ENCODE measurements at places on chromosomes 6 and 20.
A peak's percentile ranks its signal among the peaks of the same experiment; 100 is the strongest.

GRCh38 chr6:128763599-128764300 is 119.2 kb upstream of the LAMA2 start:
- no peak for DNase-seq

DNA sequence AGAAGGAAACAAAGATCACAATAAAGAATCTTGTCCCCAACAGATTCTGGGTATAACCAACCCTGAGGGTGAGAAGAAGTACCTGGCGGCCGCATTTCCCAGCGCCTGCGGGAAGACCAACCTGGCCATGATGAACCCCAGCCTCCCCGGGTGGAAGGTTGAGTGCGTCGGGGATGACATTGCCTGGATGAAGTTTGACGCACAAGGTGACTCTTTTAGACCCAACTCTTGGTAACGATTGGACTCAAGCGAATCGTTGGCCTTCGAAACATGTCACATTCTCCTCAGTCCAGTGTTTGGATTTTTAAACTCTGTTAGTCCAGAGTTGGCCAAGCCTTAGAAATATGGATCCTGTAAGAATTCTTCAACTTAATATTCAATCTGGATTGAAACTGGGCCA is 2.6 kb downstream of the PCK1 start:
- DNase-seq = no peak

DNA sequence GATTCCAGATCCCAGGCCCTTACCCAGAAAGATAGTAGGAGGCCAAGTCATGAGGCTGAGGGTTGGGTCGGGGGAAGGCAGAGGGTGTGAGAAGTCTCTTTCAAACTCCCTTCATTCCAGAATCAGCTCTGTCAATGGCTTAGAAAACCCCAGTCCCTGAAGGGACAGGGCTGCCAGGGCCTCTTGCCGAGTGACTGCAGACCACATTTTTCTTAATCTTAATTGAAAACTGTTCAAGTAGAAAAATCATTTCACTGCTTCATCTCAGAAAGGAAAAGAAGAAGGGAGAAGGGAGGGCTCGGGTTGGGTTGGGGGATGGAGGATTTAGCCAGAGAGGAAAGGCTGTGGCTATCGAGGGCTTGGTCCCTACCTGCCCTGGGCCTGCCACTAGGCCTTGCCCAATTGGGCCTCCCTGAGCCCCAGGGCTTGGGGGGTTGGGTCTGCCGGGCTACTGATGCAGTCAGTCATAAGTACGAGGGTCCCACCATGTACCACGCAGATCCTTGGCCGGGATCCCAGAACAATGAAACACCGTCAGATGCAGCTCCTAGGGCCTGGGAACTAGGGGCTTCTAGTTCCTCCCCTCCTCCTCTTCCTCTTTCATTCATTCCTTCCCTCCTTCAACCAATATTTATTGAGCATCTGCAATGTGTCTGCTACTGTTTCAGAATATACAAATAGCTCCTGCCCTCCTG is 44.0 kb upstream of the CTNNBL1 start:
- no peak for DNase-seq

DNA sequence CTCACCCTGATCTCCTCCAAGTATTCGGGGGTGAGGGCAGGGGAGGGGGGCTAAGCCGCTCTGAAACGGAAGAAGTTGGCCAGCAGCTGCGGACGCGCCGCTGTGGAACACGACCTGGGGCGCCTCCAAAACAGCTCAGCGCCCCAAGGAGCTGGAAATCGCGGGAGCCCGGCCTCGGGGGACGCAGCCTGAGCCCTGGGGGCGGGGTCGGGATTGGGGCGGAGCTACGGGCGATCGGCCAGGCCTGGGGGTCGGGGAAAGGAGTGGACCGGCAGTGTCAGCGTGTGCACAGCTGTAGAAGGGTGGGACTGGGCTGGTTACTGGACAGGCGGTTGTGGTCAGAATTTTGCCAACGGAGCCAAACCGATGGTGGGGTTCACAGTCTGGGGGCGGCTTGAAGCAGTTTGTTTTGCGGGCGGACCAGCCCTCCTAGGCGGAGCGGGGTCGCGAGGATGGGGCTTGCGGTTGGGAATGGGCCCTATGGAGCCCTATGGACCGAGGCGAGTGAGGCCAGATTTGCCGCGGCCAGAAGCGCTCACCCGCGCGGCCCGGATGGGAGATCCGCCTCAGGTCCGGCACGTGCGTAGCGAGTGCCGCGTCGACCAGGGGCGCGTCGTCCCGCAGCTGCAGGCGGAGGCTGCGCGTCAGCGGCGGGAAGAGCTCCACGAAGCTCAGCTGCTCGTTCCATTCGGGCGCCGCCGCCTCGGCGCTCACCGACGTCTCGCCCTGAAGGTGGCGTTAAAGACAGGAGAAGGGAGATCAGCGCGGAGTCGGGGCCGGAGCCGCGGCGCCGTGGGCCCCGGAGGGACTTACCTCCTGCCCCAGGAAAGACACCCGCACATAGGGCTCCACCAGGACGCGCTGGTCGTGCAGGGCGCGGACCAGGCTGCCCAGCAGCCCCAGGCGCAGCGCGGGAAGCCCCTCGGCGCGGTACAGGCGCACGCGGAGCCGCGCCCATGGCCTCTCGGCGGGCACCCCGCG is 14.3 kb upstream of the SPAG4 start:
- peak; percentile 82 for DNase-seq

DNA sequence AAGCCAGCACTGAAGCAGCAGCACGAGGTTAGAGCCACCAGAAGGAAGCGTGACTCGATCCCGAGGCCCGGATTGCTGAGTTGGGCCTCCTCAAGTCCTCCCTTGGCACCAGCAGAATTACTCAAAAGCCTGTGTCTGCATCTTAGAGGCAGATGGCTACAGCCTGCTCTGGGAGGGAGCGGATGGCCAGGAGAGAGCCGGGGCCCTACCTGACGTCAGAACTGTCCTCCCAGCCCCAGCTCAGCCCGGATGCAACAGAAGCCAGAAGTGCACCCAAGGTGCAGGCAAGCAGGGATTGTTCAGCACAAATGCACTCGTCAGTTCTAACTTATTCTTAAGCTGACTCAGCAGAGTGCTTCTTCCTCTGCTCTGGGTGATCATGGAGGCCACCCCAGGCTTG is 155.5 kb upstream of the RPS6KA2 start:
- DNase-seq = no peak

DNA sequence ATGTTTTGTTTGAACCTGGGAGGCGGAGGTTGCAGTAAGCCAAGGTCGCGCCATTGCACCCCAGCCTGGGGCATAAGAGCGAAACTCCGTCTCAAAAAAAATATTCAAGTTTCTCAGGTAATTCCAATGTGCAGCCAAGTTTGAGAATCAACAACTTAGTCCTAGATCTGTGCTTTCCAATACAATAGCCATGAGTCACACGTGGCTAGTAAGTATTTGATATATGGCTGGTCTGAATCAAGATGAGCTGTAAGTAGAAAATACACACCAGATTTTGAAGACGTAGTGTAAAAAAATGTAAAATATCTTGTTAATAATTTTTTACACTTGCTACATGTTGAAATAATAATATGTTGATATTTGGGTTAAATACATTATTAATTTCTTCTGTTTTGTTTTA is 35.0 kb upstream of the BTBD3 start:
- no peak for DNase-seq

GRCh38 chr20:59776626-59777330 is 156.7 kb downstream of the SYCP2 start:
- no peak for DNase-seq

GRCh38 chr6:155256122-155256795 is 7.6 kb upstream of the CLDN20 start:
- DNase-seq = no peak

DNA sequence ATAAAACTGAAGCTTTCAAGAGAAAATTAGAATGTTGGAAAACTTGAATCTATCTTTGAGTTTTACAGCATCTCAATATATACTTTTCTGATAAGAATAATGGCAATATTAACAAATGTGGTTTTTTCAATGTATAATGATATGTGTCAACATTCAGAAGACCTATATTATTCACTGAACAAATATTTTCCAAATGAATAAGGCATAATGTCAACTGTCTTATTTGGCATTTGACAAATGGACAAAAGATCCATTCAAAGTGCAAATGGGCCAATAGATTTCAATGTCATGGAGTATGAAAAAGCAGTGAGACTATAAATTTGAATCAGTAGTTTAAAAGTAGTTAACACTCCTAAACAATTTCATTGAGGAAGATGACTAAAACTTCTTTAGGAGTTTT is 20.9 kb downstream of the LMBRD1 start:
- DNase-seq = no peak

- no peak for DNase-seq
Observed at GRCh38 chr6:45419571-45420082, 41.9 kb upstream of the SUPT3H start.

- DNase-seq = no peak
Observed at GRCh38 chr6:13474787-13475186, 12.6 kb downstream of the GFOD1 start.

DNA sequence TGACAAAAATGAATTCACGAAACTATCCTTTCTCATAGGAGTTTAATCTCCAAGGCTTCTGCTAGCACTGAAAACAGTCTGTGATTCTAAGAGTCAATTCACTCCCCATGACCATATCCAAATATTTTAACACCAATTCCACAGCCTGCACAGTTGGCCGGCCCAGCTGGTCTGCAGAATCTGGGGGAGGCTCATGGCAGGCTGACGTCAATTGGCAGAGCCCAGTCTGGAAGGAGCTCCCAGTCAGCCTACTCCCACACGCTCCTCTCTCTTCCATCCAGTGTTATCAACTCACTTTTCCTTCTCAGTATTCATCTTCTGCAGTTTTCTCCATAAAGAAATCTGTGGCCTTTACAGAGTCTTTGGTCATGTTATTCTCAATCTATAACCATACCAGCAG is 111.0 kb downstream of the TBXT start:
- DNase-seq = peak; percentile 55

DNA sequence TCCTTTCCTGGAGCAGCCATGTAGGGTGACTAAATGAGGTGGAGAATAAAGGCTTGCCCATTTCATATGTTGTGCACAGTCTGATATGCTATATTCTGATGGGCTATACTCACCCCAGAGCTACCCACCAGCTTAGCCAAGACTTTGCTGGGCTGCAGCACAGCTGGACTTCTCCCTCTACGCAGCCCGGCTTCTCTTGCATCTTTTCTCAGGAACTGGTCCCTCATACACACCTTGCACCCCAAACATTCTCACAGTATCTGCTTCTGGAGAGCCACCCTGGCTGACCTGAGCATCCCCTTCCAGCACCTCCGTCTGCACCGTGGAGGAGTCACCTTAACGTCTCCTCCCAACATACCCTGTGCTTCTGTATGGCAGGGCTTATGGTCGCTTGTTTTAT is 150.8 kb upstream of the PMEPA1 start:
- no peak for DNase-seq

- DNase-seq = no peak
Observed at GRCh38 chr20:840858-841567, 7.5 kb downstream of the FAM110A start.

- peak; percentile 24 for DNase-seq
Observed at GRCh38 chr6:131029626-131030297, 33.3 kb downstream of the EPB41L2 start.

GRCh38 chr6:452301-453067 is 60.9 kb downstream of the IRF4 start:
- DNase-seq = peak; percentile 47

DNA sequence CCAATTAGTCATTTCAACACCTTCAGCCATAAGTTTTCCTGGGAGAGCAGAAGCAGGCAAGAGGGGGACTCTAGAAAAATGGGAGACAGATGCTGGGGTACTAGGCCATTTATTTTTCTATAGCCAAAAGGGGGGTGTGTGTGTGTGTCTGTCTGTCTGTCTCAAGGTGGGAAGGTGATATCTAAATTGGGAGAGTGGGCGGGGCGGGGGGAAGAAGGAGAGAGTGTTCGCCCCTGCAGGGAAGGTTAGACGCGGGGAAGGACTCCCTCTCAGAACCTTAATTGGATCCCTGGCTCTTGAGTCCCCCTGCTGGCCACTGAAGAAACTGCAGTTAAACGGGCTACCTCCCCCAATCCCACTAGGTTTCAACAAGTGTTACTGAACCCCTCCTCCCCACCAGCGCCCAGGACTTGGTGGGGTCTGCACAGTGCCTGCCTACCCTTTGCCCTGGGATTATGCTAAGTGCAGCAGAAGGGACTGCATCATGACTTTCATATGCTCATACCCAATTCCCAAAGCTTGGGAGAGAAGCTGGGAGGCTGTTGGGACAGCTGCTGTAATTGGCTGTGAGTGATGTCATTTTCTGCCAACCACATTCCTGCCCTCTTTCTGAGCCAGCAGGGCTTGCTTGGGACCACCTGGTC is 45.8 kb downstream of the FOXP4 start:
- peak; percentile 92 for DNase-seq

- DNase-seq = peak; percentile 27
Observed at GRCh38 chr6:45710304-45710821, 305.3 kb downstream of the CLIC5 start.

- DNase-seq = peak; percentile 90
Observed at GRCh38 chr20:50837532-50838321, 42.9 kb downstream of the BCAS4 start.

DNA sequence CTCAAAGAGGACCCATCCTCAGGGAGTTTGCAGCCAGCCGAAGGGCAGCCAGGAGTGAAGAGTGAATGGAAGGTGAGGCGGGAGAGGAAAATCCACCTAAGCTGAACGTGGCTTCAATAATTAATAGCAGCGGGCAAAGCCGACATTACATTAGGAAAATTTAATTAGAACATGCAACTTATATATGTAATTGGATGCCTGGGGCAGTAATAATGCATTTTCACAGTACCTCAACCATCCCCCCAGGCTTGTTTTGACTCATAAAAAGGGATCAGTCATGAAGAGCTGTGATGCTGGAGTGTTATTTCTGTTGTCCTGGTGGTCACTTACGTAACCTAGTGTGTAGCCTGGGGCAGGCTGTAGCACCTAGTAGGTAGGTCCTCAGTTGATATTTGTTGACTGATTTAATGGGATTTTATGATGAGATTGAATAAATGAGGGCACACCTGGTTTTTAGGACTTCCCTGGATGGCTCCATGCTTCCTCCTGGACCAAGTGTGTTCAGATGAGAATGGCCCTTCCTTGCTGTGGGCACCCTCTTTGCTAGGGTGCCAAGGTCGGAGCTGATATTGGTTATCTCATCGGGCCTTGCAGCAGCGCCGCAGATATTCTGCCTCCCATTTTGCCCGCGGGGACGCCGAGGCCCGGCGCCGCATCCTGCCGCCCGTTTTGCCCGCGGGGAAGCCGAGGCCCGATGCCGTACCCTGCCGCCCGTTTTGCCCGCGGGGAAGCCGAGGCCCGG is 128.8 kb downstream of the CDH26 start:
- no peak for DNase-seq

- DNase-seq = no peak
Observed at GRCh38 chr6:56837322-56837894, 117.5 kb upstream of the BEND6 start.

DNA sequence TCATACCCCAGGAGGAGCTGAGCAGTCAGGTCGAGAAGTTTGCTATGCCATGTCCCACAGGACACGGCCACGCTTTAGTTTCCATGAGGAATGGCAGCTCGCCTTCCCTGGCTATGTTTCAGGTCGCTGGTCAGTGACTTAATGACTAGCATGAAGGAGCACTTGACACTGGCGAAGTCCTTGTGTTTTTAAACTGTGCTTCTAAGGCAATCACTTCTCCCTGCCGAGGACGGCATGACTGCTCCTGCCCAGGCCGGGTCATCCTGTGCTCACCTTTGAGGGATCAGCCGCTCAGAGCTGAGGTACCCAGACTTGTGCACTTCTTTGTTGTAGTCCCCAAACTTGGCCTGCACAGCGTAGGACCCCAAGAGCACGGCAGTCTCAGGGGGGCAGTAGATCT is 34.1 kb downstream of the EZR start:
- no peak for DNase-seq
